Activated CD4-positive, alpha-beta T cell treated with anti-CD3 and anti-CD28 coated beads, Interleukin-2, amount 50 U/mL, for 4 hours (primary cell): ENCODE measurements at places on chromosomes 5 and 9.

DNA sequence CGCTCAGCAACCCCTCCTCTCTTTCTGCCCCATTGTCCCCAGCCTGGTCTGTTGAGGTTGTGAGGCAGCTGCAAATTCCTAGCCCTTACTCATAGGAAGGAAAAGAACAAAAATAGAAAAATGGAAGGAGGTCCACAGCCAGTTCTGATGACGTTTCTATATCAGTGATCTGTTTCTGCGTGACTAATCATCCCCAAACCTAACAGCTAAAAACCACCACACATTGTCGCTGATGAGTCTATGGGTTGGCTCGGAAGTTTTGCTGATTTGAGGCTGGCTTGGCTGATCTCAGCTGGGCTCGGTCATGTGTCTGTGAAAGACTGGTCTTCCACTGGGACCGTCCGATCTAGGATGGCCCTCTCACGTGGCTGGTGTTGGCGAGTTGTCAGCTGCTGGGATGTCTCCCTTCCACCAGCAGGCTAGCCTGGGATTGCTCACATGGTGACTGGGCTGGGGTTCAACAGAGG is 200.6 kb upstream of the ZNF618 start:
- no peak for DNase-seq

- no peak for DNase-seq
These were observed 229.8 kb downstream of the DRD1 start for GRCh38 chr5:175214152-175214551.

GRCh38 chr5:38925154-38925925 is 79.5 kb downstream of the OSMR start:
- DNase-seq: no peak

- no peak for DNase-seq
These were observed 14.3 kb downstream of the CEL start for GRCh38 chr9:133075925-133076630.

DNA sequence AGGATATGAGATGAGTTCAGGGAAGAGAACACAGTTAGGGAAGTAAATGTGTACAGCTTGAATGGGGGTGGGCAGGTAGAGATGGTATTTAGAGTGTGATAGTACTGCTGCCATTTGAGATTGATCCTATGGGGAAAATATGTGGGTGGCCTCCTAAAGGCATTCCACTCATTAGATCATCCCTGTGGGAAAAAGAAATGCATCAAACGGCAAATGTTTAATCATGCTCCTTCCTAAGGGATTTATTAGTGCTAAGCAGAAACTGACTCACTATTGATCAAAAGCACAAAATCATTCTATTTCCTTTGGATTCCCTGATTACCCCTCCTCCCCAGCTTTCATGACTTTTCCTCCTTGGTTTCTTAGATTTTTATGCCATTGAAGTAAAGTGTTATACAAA is 36.4 kb upstream of the SMC5 start:
- DNase-seq: no peak

GRCh38 chr5:102296178-102296817 is at the start of gene SLCO4C1:
Gene SLCO4C1, minus strand, starts transcription at chr5:102296284. Its CDS starts 22 bp downstream, at chr5:102296262.
- peak; percentile 60 for DNase-seq

DNA sequence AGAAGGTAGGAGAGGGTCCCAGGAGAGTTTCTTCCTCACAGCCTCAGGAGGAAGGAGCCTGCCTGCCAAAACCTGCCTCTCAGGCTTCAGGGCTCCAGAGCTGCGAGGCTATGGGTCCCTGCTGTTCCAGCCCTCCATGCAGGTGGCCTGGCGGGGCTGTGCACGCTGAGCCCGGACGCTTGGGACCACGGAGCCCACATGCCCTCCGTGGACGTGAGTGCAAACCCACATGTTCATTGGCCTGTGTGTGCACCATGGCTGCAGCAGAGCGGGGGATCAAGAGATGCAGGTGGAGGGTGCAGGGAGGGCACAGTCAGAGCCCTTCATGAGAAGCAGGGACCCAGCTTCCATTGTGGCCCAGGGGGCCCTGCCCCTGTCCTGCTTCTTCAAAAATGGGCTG is 287.3 kb downstream of the IRX2 start:
- DNase-seq: no peak
